NCI-H446 (cell line): ENCODE measurements at places on chromosomes 7 and 10.
A peak's percentile ranks its signal among the peaks of the same experiment; 100 is the strongest.

DNA sequence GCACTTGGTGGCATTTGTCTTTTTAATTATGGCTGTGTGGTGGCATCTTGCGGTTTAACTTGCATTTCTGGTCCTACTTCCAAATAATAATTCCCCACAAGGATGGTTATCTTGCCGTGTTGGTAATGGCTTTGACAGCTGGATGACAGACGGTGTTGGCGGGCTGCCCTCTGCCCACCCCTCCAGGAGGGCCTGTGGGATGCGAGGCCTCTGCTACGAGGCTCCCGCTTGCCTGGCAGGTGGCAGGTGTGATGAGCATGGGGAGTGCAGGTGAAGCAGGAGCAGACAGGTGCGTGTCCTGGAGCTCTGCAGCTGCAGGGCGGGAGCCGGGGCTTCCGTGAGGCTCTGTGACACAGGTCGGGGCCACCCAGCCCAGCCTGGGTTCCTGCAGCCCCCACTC lies 11.8 kb downstream of the INPP5A start:
- DNase-seq = no peak

- no peak for DNase-seq
These were observed 700 bp downstream of the MTPN start for GRCh38 chr7:135976312-135977006.

DNA sequence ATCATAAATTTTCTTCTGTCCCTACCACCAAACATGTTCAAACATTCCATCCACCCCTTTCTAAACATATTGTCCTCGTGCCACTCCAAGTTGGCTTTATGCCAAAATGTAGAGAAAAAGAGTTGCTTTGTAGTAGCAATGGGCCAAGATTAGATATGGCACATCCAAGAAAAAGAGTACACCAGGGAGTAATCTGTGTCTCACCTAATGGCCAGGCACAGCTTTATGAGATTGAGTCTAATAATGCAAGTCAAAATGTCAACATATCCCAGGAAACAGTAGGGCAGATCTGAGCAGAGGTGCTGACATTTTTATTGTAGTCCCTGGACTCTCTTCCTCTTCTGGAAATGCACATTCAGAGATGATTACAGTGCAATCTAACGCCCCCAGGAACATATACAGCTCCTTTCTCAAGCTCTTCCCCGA lies 5.7 kb upstream of the OR6V1 start:
- no peak for DNase-seq

- DNase-seq = no peak
These were observed 6.9 kb downstream of the CHPF2 start for GRCh38 chr7:151238924-151239836.

DNA sequence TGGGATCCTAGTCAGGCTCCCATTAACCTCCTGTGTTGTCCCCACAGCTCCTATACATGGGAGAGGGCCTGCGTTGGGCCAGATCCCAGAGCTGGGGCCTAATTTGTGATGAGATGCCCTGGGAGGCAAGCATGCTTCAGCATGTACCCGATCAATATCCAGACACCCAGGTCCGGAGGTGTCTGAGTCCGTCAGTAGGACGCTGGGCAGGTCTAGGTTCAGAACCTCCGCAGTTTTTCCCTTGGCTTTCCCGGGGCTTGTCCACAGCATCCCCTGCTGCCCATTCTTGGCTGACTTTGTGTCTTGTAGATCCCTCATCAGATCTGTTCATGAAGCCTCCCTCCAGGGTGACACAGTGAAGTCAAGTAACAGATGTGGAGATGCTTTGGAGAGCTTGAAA lies 32.7 kb upstream of the RBAK start:
- DNase-seq = no peak

DNA sequence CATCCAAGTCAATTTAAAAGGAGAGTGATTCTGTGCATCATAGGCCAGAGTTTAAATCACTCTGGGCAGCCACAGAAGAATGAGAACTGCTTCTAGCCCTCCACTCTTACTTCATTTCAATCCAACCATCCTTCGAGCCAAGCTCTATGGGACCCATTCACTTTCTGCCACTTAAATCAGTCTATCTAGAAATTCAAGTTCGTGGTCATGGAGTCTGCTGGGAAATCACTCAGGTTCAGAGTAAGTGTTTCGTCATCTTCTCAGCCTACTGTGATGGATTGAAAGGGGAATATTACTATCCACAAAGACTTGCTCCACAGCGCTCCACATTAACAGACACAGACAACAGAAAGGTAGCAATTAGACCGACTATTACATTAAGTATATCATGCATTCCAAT lies 4.6 kb downstream of the DCLRE1C start:
- no peak for DNase-seq

DNA sequence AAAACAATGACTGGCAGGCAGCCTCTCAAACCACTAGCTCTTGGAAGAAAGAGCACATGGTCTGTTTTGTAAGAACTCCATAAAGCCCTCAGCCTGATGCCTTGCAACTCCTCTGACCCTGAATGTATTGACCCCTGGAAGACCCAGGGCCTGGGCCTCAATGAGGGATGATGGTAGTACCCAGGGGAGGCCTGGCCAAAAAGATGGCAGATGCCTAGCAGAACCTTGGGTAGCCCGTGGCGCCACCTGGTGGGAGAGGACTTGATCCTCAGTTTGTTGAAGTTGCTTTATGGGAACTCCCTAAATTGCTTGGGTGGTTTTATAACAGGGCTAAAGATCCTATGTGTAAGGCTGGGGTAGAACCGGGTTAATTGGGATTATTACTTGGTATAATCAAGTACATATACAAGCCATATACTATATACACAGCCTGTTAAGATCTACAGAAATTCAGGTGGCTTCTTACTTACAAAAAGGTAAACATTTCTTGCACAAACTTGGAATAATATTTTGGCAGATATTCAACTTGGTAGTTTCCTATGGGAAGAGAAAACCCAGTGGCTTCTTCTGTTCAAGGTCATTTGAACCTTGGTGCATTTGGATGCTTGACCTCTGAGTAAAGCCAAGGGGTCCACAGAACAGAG lies 95.8 kb upstream of the CACUL1 start:
- DNase-seq = peak; percentile 73

DNA sequence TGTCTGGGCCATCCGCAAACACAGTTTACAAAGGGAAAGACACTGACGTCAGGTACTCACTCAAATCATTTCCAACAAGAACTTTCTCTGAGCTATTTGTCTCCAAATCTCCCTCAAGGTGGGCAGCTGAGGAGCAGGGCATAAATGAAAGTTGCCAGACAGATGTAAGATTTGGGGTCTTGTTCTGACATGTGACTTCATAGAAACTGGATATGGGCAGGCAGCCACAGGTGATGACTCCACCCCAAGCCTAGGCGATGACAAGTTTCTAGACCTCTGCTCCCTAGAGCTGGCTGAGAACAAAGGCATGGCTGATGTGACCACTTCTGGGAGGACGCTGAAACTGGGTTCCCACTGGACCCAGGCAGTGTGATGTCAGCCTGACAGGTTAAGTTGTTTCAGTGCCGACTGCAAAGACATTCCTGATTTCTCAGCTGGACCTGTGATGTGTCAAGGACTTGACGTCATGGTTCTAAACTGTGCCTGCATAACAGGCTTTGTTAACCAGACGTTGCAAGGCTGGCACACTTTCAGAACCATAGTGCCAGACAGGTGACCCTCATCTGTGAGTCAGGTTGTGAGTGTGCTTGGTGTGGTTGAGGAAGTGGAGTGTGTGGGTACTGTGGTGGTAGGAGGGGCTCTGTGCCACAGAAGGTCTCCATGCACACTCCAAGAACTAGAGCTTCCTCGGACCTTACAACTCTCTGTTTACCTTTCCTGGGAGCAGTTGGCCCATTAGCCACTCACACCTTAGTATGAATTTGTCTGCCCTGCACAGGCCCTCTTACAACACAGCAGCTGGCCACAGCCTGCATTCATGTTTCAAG lies 39.9 kb upstream of the EBF3 start:
- no peak for DNase-seq

DNA sequence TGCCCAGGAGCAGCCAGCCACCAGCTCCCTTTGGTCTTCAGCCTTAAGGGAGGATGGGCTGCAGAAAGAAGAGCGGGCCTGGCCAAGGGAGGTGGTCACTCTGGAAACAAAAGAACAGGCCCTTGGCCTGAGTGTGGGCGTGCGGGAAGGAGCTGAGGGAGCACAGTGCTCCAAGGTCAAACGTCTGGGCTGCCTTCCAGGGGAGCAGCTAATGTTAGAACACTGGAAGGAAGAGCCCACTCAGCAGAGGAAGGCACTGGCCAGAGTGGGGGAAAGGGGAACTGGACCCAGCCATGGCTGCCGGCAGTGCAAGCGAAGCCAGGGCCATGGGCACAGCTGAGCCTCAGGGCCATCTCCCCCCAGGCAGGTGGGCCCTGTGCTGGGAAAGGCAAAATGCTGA lies 42.7 kb downstream of the FAM53B start:
- DNase-seq = no peak

- DNase-seq = no peak
These were observed 188.5 kb upstream of the AGR3 start for GRCh38 chr7:17070231-17070708.

GRCh38 chr10:129192344-129193128 lies 274.5 kb upstream of the MGMT start:
- DNase-seq = no peak

DNA sequence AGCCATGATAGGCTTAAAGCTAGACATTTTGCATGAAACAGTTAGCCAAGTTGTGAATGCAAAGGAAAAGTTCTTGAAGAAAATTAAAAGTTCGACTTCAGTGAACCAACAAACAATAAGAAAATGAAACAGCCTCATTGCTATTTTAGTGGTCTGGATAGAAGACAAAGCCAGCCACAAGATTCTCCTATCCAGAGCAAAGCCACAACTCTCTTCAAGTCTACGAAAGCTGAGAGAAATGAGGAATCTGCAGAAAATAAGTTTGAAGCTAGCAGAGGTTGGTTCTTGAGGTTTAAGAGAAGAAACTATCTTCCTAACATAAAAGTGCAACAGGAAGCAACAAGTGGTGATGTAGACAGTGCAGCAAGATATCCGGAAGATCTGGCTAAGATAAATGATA lies 271.4 kb upstream of the GRM3 start:
- no peak for DNase-seq

DNA sequence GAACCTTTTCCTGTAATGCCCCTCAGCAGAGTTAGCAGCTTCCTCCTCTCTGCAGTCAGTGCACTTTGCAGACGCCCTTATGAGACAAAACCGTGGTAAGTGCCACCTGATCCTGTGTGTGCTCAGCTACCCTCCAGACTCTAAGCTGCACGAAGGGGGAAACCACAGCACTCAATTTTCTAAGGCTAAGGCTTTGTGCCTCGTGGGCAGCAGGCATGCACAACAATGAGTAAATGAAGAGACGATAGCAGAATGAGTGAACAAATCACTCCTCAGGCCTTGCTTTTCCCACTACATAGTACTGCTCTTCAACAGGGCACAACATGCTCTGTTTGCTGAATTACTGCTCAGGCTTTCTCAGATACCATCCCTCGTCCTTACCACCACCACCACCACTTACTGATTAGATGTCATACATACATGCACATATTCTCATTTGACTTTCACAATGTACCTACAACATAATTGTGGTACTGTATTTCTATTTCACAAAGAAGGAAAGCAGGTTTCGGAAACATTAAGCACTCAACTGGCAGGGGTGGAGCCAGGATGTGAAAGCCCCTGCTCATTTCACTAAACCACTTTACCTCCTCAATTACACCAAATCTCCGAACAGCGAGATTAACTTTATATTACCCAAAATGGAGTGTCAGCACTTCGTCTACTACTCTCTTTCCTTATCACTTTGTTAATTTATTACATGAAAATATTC lies 85.4 kb downstream of the ICA1 start:
- DNase-seq = no peak

DNA sequence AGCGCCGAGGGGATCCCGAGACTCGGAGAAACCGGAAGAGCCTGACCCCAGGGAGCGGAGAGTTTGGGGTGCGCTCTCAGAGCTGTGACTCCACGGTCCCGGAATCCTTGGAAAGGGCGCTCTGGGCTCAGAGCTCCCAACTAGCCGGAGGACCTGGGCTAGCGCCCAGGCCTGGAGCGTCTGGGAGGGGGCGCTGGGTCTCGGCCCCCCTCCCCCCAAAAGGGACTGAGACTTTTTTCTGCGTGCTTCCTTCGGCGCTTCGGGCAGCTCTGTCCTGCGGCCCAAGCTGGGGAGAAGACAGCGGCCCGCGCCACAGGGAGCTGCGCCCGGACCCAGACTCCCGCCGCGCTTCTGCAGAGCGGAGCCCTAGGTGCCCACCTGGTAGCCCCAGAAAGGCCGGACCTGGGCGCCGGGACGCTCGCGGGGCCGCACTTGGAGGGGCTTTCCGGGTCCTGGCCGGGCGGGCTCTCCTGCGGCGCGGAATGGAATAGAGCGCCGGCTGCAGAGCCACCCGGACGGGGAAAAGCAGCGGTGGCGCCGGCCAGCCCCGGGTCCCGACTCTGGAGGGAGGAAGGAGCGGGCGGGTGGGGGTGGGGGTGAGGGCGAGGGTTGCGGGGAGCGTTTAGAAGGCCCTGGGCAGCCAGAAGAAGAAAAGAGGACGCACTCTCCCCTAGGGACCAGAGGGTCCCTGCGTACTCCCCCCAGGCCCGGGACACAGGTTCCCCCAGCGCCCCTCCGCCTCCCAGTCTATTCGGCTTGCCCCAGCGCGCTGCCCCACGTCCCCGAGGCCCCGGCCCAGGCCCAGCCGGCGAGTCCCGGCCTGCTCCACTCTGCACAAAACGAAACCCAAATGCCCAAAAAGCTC lies 4.7 kb downstream of the ZNF503 start:
- DNase-seq = no peak

- DNase-seq = no peak
These were observed 3.8 kb downstream of the GPRIN2 start for GRCh38 chr10:46552526-46553237.

DNA sequence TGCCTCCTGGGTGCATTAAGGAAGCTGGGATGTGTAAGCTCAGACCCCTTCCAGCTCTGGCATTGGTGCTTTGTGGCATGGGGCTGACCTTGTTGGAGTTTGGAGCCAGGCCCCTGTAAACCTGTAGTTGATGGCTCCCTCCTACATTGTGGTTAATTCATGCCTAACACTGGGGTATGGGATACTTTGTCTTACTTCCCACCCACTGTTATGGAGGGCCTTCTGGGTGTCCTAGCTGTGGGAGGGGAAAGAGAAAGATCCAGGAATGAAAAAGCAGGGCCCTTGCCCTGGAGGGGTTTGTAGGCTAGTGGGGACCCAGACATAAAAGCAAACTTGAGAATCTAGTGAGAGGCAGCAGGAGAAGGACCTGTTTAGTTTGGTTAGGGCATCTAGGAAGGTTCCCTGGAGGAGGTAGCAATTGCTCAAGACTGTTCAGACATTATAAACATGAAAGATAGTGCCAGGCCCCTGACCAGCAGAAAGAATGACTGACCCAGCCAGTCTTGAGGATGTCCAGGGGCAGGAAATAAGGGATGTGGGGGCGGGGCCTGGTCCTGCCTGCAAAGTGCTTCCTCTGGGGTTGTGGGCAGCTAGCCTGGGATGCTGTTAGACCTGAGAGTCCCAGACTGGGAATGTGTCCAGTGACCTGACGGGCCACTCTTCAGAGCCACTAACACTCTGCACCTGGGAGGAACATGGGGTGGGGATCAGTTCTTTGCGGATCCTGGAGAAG lies 6.6 kb downstream of the ADAMTS14 start:
- DNase-seq = no peak

DNA sequence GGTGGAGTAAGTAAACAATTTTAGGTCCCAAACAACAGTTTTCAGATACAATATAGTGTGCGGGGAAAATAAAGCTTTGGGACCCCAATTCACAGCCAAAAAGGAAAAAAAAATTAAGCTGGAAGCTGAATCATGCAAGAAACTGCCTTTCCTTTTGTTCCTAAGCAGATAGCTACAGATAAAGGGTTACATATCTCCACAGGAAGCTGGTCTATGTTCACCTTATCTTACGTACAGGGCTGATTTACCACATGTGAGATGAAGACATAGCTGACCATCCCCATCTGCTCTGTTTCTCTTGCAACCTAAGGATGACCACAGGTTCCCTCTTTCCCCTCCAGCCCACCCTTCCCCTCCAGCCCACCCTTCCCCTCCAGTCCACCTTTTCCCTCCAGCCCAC lies 14.2 kb upstream of the PFKP start:
- no peak for DNase-seq
